Cerebellar nuclear complex (tissue), 1 donor: ENCODE measurements at places on chromosomes 11 and 22.

DNA sequence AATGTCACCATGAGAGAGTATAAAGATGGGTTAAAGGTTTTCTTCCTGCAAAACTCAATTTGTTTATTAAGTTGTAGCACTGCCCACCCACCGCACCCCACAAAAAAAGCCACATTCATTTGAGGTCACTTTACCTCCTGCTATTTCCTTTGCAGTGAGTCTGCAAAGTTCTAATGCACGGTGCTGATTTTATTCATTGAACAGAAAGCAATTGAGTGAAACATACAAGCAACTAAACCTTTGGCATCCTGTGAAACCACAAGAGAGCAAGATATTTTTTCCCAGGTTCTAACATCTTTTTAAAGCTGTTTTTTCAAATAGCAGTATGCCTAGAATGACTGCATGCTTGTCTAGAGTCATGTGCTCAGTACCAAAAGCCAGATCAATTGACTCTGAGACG lies 39.0 kb downstream of the RRAS2 start:
- DNase-seq: no peak

- no peak for DNase-seq
Measured at GRCh38 chr11:13294771-13295579, 17.4 kb downstream of the BMAL1 start.

- no peak for DNase-seq
Measured at GRCh38 chr22:39133871-39134270, 18.6 kb downstream of the CBX7 start.

DNA sequence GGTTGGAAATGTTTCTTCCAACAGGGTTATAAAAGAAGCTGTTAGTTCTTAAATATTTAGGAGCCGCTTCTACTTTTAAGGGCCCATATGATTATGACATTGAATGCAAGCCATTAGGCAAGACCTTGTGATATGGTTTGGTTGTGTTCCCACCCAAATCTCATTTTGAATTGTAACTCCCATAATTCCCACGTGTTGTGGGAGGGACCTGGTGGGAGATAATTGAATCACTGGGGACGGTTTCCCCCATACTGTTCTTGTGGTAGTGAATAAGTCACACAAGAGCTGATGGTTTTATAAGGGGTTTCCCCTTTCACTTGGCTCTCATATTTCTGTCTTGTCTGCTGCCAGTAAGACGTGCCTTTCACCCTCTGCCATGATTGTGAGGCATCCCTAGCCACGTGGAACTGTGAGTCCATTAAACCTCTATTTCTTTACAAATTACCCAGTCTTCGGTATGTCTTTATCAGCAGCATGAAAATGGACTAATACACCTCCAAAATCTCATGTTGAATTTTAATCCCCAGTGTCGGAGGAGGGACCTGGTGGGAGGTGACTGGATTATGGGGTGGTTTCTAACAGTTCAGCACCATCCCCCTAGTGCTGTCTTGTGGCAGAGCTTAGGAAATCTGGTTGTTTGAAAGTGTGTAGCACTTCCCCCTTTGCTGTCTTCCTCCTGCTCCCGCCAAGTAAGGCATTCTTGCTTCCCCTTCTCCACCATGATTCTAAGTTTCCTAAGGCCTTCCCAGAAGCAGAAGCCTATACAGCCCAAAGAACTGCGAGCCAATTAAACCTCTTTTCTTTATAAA lies 4.3 kb downstream of the CD59 start:
- no peak for DNase-seq

GRCh38 chr11:17744151-17744940 lies 9.8 kb downstream of the KCNC1 start:
- no peak for DNase-seq

DNA sequence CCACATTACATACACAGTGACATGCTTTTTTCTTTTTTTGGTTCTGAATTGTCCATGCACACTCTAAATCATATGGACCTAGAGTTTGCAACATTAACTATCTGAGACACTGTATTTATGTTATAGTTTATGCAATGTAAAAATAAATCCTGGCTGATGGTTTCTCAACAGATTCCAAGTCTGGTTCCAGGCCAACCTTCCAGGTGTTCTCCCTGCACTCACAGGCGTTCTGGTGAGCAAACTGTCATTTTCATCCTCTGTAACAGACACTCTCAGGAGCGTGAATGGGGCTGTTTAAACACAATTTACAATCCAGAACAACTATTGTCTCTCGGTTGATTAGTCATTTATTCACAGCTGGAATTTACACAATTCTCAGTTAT lies 36.5 kb upstream of the ANKK1 start:
- DNase-seq: no peak

DNA sequence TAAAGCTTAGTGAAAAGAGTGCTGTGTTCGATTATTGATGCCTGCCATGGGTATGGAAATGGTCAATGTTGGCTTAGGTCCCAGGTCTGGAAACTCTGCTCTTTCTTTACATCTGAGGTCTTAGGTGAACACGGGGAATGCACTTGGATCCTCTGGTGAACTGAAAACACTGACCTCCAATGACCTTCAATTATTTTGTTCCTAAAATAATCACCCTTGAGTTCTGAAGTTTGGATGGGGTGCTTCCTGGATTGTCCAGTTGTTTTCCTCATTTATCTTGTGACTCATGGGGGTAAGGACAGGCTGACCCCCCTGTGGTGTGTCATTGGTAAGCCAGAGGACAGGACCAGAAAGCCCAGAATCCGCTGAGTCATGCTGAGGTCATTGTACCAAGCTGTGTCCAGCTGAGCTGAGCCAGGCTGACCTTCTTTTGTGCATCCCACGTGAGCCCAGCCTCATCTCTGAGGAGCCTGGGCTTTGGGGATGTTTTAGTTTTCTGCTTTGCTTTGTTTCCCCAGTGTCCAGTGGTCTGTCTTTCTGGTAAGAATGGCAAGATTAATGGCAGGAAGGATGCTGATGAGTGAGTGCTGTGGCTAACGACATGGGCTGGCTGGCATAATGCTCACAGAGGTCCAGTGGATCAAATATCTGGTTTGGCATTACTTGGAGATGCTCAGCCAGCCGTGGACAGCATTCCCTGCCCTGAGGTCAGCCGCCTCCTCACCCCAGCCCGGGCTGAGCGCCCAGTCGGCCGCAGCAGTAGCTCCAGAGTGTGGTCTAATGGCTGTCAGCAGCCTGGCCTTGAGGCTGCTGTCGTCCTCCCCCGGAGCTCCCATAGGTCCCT lies 35.6 kb downstream of the AMPD3 start:
- DNase-seq: no peak

GRCh38 chr11:18137186-18137800 lies 4.9 kb downstream of the MRGPRX3 start:
- DNase-seq: no peak

DNA sequence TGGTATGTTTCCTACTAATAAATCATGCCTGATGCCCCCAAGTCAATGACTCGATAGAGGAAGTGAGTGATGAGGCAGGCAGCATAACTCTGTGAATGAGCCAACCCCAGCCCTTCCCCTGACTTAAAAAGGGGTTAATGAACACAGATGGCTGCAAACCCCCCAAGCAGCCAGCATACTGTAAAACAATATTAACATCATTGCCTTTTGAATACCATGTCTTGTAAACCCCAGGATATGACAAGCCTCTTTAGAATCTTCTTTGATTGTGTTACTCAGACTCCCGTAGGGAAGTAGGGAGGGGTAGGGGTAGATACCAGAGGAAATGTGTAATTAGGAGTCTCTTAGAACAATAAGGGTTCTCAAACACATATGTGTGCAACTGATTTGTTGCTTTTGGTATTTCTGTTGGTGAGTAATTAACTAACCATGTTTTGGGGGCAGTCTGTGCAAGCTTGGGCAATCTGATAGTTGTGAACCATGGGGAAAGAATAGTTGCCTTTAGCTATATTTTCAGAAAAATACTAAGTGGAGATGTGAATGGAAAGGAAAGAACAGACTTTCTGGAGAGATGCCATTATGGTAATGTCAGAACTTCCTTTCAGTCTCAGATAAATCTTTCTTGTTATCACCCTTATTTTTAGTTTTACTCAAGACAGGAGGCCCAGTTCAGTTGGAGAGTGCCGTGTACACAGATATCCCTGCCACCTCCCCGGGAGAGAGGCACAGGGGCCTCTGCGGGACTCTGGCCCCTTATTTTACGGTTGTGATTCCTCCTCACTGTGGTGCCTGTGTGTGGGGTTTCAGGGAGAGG lies 701.8 kb downstream of the NTM start:
- DNase-seq: no peak

GRCh38 chr11:16727806-16728205 lies 10.6 kb upstream of the C11orf58 start:
- no peak for DNase-seq

DNA sequence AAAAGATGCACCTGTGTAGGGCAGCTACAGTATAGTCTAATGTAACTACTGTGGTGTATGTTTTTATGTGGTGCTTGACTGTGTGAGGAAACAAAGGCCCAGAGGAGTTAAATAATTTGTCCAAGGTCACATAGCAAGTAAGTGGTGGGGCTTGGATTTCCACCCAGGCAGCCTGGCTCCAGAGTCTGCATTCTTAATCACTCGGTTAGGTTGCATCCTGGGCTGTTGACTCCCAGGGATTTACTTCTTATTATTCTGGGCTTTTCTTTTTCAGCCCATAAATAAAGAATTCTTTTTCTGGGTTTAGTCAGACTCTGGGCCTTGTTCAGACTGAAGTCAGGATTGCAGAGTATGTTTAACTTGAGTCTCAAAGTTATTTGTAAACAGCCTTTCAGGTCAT lies 82.1 kb downstream of the ARHGAP42 start:
- DNase-seq: no peak

DNA sequence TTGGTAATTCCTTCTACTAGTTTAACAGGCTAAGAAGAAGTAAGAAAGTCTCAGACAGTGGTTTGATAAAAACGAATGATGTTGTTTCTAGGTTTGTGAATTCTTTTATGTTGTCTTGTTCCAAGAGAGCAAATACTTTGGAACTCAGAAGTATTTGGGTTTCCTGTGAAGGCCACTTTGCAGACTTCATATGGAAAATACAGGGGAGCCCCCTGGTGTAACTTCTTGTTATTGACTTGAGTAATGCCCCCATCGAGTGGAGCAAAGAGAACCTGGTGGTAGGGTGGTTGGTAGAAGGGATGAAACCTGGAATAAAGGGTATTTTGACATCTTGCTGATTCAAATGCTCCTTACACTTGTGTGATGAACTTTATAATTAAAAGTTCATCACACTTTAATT lies 40.0 kb upstream of the PTH start:
- no peak for DNase-seq

GRCh38 chr11:45270946-45271716 lies 15.0 kb downstream of the SYT13 start:
- DNase-seq: no peak

DNA sequence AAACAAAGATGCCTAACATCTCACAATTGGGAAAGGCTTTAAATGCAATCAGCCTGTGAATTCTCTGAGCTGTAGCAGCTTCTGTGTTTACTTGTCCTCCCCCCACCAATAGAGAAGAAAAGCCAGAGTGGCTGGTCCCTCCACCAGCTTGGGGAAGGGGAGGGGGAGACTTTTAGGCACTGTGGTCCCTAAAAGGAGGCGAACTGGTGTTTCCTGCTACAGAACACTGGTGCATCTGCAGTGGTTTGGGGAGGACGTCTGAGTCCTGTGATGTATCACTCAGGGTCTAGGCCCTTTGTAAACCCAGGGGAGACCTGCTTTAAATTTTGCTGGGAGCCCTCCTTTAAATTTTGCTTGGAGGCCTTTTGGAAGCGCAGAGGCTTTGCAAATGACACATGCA lies 16.9 kb downstream of the TNRC6B start:
- DNase-seq: no peak

DNA sequence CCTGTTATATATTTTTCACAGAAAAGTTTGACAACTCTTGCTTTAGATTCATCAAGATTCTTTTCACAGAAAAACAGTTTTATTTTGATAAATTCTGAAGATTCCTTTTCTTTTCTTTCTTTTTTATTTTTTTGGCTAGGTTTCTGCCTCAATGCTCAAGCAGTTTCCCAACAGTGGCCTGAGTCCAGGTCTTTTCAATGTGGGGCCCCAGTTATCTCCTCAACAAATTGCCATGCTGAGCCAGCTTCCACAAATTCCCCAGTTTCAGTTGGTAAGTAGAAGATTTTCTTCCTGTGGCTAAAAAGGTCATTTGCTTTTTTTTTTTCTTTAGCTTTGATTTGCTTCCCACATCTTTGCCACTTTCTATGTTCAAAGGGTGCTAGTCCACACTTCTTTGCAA lies 46.0 kb upstream of the ADSL start:
- DNase-seq: no peak

DNA sequence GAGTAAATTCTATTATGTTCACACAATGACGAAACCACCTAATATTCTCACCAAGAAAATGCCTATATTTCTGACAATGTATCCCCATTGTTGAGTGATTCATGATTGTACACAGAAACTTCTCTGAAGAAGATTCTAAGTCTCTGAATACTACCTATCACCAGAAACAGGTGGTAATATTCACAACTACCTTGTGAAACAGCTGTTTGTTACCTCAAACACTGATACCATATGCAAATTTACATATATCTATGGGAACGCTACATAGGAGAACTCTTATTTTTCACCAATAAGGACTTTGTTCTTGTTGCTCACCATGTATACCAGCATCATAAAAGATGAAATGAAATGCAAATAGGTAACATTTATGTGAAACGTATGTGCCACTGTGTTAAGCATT lies 59.3 kb downstream of the PDGFD start:
- no peak for DNase-seq

GRCh38 chr11:120096369-120097191 lies 41.3 kb downstream of the TRIM29 start:
- no peak for DNase-seq

- DNase-seq: no peak
Measured at GRCh38 chr11:116044520-116044919, 540.3 kb upstream of the CADM1 start.

GRCh38 chr11:95104856-95105255 lies 15.2 kb downstream of the ENDOD1 start:
- no peak for DNase-seq

- DNase-seq: no peak
Measured at GRCh38 chr22:38465673-38466490, 2.0 kb upstream of the KDELR3 start.

DNA sequence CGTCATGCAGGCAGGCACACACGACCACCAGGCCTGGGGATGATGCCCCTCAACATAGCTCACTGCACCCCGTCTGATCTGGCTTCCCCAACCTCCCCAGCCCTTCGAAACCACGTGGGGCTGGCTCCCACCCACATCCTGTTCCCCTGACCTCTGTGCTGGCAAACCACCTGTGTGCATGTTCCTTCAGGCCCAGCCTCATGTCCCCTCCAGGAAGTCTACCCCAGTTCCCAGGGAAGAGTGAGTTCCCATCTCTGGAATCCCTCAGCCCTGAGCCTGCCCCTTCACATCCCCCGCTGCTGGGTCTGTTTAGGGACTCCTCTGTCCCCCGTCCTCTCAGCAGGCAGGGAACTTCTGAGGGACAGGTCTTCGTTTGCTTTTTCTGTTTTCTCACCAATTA lies 7.1 kb downstream of the SLC7A4 start:
- no peak for DNase-seq

DNA sequence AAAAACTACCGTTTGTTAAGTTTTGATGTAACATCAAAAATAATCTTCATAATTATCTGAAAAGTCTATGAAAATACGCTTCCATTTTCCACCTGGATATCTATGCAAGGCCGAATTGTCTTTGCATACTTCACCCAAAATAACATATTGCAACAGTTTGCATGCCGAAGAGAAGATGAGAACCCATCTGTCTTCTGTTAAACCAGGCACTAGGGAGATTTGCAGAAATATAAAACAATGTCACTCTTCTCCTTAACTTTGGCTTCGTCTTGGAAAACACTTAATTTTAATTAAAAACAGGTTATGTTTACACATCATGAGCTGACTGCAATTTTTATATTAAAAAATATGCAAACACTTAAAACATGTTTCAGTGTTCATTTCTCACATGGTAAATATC lies 1325.8 kb downstream of the TBC1D22A start:
- no peak for DNase-seq
